ENCODE measurements at places on chromosomes 13 and 19.
A peak's percentile ranks its signal among the peaks of the same experiment; 100 is the strongest.

DNA sequence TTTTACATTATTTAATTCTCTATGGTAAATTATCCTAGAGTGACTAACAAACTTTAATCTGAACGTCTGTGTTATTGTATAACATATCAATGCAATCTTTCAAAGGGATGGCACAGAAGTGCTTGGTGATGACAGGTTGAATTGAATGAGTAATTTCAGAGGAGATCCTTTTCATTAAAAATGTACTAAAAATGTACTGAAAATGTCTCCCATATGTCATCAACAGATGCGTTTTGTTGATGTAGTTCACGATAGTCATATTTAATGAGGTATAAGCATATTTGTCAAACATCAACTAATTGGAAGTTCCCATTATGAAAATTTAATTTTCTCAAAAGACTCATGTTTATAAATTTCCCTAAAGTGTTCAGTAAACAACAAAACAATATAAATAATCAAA lies 1434.7 kb upstream of the PCDH20 start:
- no peak for DNase-seq

DNA sequence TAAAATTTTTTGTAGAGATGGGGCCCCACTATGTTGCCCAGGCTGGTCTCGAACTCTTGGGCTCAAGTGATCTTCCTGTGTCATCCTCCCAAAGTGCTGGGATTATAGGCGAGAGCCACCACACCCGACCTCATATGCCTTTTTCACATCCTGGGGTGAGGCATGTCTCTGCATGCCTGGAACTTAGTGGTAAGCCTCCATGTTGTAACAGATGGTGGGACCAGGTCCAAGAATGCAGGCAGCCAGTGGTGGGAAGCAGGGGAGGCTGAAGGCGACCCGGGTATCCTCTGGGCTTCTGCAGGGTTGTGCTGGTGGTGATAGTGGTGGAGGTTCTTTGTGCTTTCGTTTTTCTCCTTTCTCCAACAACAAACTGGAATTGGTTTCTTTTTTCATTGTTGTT lies 30.1 kb upstream of the CCDC124 start:
- DNase-seq: no peak

DNA sequence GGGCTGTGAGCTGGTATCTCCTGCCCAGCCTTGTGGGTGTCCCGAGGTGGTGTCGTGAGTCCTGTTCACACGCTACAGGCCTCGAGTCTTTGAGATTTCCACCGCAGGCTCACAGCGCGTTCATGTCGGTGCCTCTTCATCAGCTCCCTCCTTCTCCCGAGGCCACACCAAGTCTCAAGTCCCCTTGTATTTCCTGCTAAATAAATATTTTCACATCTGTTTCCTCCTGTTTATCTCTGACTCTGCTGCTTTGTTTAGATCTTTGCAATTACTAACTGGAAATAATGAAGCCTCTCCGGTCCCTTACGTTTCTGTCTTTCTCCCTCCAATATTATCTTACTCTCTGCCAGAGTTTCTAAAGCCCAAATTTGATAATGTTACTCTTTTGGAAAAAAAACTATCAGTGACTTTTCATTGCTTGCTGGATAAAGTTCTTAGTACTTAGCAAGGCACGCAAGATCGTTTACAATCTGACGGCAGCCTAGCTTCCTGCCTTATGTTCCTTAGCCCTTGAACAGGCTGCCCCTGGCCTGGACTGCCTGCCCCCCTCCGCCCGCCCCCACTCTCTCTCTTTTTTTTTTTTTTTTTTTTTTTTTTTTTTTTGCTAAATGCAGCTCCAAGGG lies 130.5 kb upstream of the RNF113B start:
- no peak for DNase-seq

DNA sequence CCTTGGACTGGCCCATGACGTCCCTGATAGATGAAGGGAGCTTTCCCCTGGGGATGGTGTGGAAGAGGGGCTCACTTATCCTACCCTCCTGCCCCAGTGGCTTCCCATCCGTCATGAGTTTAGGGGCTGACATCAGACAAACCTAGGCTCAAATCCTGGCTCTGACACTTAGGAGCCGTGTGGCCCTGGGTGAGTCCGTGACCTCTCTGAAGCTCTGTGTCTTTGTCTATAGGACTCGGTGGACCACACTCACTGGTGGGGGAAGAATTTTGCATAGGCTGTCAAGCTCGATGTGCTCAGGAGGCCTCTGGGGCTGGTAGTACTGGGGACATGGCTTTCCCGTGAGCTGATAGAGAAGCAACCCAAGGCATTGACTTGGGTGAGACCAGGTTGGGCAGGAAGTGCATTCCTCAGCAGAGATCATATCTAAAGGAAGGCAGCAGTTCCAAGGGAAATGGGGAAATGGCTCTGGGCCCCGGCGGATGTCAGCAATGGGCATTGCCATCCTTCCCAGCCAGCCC lies 17.4 kb upstream of the AP1M2 start:
- no peak for DNase-seq

GRCh38 chr13:41495044-41495443 lies 37.7 kb downstream of the RGCC start:
- DNase-seq: no peak

- DNase-seq: no peak
Observed at GRCh38 chr13:112658808-112659207, 31.0 kb upstream of the ATP11A start.

DNA sequence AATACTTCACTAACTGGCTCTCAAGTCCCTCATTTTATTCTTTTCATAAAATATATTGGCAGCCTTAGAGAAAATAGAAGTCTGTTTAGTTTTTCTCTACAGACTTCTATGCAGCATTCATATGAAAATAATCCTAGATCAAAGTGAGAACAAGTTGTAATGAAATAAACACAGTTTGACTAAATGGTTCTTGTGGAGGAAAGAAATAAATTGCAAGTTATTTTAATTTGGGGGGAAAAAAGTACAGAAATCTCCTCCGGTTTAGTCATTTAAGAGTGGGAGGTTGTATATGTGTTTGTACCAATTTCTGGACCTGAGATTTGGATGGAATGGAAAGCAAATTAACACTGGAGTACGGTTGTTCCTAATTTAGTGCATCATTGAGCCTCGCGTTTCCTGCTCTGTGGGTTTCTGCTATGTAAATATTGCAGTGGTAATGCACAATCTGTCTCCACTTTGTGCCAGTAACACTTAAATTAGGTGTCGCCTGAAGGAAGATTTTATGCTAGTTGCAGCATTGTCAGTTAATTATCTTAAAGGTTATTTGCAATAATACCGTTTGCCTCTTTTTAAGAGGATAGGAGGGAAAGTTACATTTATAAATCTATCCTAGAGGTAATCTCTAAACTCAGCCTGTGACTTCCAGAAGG lies 100.2 kb downstream of the ZIC5 start:
- DNase-seq: no peak

DNA sequence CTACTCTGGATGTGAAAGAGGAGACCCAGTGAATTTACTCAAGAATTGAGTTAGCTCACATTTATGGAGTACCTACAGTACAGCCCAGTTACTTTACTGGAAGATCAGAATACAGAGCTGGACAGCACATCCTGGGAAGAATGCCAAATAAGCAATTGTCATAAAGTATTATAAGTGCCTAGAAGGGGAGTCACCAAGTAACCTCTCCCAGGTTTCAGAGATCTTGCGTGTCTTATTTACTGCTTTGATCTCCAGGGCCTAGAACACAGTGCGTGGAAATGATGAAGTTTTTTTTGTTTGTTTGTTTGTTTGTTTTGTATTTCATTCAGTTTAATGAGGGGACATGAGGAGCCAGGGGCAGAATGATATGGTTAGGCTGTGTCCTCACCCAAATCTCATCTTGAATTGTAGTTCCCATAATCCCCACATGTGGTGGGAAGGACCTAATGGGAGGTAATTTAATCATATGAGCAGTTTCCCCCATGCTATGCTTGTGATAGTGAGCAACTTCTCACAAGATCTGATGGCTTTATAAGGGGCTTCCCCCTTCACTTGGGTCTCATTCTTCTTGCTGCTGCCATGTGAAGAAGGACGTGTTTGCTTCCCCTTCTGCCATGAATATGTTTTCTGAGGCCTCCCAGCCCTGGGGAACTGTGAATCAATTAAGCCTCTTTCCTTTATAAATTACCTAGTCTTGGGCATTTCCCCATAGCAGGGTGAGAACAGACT lies 5.2 kb downstream of the GARRE1 start:
- DNase-seq: no peak

DNA sequence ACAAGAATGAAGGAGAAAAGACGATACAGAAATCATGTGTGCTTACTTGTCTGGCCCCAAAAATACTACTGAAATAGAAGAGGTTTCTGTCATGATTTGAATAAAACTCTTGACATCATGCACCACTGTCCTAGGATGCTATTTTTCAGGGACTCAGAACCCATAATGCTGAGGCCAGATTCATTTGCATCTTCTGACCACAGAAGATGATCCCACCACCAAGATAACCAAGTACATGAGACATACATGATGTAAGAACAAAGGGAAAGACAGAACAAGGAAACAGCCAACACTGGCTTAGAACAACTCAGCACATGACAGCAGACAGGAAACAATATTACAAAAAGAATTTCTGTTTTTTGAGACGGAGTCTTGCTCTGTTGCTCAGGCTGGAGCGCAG lies 2.5 kb downstream of the ZNF552 start:
- no peak for DNase-seq

DNA sequence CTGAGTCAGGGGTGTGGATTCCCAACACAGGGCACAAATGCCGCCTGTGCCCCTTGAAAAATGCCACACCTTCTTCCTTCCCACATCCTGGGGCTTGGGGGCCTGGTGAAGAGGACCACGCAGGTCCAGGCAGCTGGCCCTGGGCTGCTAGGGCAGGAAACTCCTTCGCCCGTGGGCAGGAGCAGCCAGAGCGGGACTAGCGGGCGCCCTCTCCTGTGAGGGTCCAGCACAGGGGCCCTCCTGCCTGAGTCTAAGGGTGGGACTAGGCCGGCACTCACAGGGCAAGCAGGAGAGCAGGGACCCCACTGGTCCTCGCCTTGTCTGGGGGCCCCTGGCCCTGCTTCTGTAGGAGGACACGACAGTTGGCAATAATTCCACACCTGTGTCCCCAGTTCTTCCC lies 7.5 kb upstream of the CEBPA start:
- no peak for DNase-seq

DNA sequence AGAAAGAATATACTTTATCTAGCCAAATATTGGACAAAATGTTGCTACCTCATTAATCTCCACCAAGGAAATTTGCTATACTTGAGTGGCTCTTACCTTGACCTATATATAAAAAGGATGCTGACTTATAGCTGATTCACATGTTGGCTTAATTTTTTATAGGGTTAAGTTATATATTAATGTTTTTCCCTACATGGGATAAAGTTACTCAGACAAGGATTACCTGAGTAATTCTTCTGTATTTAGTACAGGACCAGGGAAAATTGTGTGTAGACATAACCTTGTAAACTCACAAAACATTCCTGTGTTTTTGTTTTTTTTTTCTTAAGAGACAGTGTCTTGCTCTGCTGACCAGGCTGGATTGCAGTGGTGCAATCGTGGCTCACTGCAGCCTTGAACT lies 30.6 kb upstream of the SOHLH2 start:
- no peak for DNase-seq

DNA sequence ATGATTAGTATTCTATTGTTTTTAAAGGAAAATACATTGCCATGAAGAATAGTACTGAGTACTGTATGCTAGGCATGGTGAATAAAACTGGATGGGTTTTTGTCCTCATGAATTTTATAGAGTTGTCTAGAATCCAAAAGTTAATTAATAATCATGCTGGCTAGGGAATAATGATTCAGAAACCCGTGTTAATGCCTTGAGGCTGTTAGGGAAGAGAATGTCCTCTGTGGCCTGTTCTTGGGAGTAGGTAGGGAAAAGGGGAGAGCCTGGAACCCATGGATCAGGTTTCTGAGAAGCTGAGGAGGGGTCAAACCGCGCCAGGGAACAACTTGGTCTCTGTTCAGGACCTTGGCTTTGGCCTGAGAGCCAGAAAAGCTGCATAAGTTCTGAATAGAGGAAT lies 1376.3 kb upstream of the SLC10A2 start:
- no peak for DNase-seq

GRCh38 chr13:48429886-48430285 lies 17.0 kb upstream of the LPAR6 start:
- no peak for DNase-seq

DNA sequence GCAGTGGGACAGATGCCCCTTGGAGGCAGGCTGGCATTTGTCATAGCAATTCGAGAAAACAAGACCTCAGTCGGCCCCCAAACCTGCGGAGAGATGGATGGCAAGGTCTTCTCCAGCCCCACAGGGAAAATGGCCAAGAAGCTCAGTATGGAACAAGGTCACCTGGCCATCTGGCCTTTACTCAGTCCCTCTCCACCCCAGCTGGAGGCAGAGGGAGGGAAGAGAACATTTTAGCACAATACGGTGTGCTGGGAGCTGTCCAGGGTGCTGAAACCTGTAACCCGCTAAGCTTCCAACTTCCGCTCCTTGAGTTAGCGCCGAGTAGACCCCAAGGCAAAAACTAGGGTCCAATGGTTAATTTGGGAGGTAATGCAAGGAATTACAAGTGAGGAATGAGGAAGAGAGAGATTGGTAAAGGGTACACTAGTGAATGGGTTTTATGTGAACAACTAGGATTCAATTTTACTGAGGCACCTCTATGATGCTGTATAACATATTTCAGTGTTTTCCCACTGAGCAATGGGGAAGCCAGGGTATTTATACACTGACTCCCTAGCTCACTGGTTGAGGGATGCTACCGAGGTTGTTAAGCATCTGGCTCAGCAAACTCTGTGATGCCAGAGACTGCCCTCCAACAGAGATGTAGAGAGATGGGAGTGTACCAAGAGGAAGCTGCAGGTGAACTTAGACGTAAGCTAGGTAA lies 64.3 kb downstream of the CACNA1A start:
- peak; percentile 32 for DNase-seq

- DNase-seq: no peak
Observed at GRCh38 chr13:30869491-30869890, 36.6 kb upstream of the MEDAG start.

GRCh38 chr13:52845766-52846566 lies 2.5 kb downstream of the PCDH8 start:
- no peak for DNase-seq

DNA sequence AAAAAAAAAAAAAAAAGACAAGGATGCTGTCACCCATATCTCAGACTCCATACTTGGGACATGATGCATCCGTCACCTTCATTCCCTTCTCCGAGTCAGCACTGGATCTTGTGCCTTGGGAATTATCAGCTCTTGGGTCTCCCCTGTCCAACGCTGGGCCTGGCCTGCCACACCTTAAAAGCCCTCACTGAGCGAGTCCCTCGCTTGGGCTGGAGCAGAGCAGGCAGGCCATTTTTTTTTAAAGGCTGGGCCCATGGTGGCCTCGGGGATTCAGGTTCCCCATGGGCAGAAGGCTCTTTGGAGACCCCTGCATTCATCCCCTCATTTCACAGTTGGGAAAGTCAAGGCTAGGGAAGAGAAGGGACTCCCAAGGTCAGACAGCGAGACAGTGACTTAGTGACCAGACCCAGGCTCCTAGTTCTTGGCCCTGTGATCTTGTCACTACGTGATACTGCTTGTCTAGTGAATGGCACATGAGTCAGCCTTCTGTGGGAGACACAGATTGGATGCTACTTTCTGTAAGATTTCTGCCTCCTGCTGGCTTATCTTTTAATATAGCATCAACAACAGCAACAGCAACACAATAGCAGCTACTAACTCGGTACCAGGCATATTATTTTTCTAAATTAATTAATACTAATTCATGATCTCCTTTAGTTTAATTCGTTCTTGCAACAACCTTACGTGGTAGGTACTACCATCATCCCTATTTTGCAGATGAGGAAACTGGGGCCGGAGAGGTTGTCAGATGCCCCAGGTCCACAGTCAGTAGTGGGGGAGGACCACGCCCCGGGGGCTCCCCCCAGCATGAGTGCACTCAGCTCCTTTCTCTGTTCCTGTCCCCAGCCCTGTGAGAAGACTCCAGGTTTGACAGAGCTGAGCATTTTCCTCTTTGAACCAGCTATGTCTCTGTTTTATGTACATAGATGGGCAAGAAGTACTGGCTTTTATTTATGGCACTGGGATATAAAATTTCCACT lies 27.4 kb upstream of the ZNF536 start:
- DNase-seq: no peak

Measured in T-helper 17 cell (primary cell).